ENCODE measurements at places on chromosomes 12 and 14. TPM values are rescaled to one million over a fixed set of nuclear protein-coding genes. Genes with fewer than 3 reads are reported as not detected.
A peak's percentile ranks its signal among the peaks of the same experiment; 100 is the strongest.

DNA sequence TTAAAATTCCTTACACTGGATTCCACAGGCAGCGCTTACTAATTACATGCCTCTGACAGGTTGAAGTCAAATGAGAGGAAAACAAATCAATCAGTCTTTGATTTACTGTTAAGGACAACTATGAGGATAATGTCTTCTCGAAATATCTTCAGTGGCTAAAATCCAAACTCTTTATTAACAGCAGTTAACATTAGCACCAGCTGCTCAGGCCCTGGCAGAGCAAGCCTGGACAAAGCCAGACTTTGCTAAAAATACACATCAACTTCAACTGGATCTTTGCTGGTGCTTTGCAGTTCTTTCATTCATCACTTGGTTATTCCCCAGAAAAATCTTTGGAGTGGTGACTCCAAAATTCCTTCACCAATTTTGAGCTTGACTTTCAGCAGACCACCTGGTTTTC lies 98.7 kb downstream of the HECTD4 start:
- no peak for DNase-seq

GRCh38 chr14:68888883-68889282 lies 90.2 kb downstream of the ACTN1 start:
- no peak for DNase-seq

POTEG gene
- total RNA-seq: not detected

DNA sequence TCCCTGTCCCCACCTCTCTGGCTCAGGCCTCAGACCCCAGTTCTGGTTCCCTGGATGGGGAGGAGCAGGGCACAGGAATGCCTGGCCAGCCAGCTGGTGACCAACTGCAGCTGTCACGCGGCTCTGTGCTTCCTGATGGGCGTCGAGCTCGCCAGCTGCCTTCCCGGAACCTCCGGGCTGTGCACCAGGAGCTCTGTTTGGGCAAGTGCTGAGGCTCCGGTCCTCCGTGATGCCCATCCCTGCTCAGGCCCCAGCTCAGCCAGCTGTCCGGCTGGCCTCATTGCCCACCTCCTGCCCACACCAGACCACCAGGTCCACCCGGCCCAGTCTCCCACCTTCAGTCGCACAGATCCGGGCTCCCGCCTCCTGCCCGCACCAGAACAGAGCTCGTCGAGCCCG lies 4.8 kb downstream of the IFFO1 start:
- peak; percentile 90 for DNase-seq

GRCh38 chr14:25231004-25231403 lies 181.1 kb upstream of the STXBP6 start:
- no peak for DNase-seq

GRCh38 chr12:120944645-120945217 lies 33.6 kb upstream of the HNF1A start:
- DNase-seq: peak; percentile 65

DNA sequence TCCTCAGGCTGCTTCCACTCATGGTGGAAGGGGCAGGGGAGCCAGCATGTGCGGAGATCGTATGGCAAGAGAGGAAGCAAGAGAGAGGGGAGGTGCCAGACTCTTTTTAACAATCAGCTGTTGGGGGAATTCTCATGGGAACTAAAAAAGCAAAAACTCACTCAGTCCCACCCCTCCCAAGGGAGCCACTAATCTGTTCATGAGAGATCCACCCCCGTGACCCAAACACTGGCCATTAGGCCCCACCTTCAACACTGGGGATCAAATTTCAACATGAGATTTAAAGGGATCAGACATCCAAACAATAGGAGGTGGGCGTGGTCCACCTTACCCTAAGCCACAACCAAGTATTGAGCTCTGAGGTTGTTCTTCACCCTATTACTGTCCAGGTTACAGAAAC lies 375.1 kb downstream of the GRIN2B start:
- DNase-seq: no peak

ANO2 gene
- 12.6 TPM for total RNA-seq

- no peak for DNase-seq
Measured at GRCh38 chr12:125081427-125081826, 16.2 kb downstream of the AACS start.

GRCh38 chr12:108268397-108268796 lies 70.7 kb downstream of the CMKLR1 start:
- no peak for DNase-seq

- no peak for DNase-seq
Measured at GRCh38 chr14:106268013-106268727, 741.8 kb downstream of the TMEM121 start.

DNA sequence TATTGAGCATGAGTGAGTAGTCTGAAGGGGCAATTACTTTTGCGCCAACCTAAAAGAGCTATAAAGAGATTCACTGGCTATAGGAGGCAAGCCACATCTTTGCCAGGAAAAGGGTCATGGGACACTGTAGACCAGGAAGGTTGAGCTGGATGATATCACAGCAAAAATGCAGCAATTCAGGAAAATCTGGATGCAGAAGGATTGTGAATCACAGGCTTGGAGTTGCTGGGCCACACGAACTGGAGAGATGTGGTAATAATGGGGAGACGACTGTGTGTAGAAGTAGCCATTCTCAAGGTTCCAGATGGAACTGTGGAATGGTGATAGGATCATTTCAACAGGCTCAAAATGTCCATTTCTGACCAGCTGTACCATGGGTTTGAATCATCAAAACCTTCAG lies 151.4 kb upstream of the DAAM1 start:
- DNase-seq: no peak

DNA sequence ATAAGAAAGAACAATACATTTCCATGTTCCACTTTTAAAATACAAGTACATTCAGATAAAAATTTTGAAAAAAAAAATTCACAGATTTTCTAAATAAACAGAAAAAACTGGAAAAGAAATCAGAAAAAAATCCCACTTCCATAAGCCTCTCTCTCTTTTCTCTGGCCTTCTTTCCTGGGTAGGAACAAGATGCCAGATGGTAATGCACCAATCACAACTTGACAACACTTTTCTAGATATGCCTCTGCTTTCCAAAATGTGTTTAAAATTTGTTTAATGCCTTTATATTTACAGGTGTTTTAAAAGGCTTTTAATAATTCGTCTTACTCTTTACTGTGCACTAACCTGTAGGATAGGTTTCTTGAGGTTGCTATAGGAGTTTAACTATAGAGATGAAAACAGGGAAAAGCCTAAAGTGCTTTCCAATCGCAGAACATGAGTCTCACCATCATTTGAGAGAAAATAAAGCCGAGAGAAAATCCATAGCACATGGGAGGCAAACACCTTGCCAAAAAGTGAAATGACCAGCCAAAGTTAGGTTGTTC lies 74.2 kb downstream of the TMTC1 start:
- no peak for DNase-seq

Data from Right ventricle myocardium superior (tissue), 1 donor.